ENCODE measurements at places on chromosomes 12 and 14. TPM values are rescaled to one million over a fixed set of nuclear protein-coding genes. Genes with fewer than 3 reads are reported as not detected.

GPR68 gene
- total RNA-seq: 1.8 TPM

DDN gene
- 0.29 TPM for total RNA-seq

PIWIL1 gene
- total RNA-seq: not detected

HOXC5 gene
- 0.80 TPM for total RNA-seq

NELL2 gene
- 0.46 TPM for total RNA-seq

PCNX1 gene
- total RNA-seq: 15.0 TPM

MSI1 gene
- total RNA-seq: 25.8 TPM

CLEC4E gene
- total RNA-seq: 6.7 TPM

PLEK2 gene
- total RNA-seq: 35.5 TPM

RIPK3 gene
- total RNA-seq: 6.4 TPM

KRT2 gene
- not detected for total RNA-seq

ASB2 gene
- 1.4 TPM for total RNA-seq

ADCY4 gene
- total RNA-seq: 8.0 TPM

CEBPE gene
- total RNA-seq: not detected

PRICKLE1 gene
- 22.2 TPM for total RNA-seq

GPR84 gene
- total RNA-seq: not detected

P2RX2 gene
- not detected for total RNA-seq

SMIM41 gene
- not detected for total RNA-seq

BMAL2 gene
- total RNA-seq: 39.9 TPM

TBX3 gene
- total RNA-seq: 2.0 TPM

IPO8 gene
- total RNA-seq: 12.5 TPM

IGF1 gene
- not detected for total RNA-seq

GPR65 gene
- not detected for total RNA-seq

COL2A1 gene
- total RNA-seq: 0.69 TPM

SUSD6 gene
- total RNA-seq: 7.5 TPM

KLHL33 gene
- 0.17 TPM for total RNA-seq

CSRP2 gene
- 67.1 TPM for total RNA-seq

ARMH4 gene
- total RNA-seq: 5.8 TPM

FGF23 gene
- total RNA-seq: not detected

OASL gene
- total RNA-seq: 0.29 TPM

MYF5 gene
- total RNA-seq: not detected

COCH gene
- 18.8 TPM for total RNA-seq

PPFIA2 gene
- total RNA-seq: 0.80 TPM

AKAP3 gene
- 0.06 TPM for total RNA-seq

SPIC gene
- total RNA-seq: not detected

C12orf50 gene
- total RNA-seq: not detected

GARIN6 gene
- not detected for total RNA-seq

LTBP2 gene
- 33.1 TPM for total RNA-seq

GPR132 gene
- total RNA-seq: 0.29 TPM

COX8C gene
- not detected for total RNA-seq

DIO3 gene
- total RNA-seq: not detected

BTBD6 gene
- 64.1 TPM for total RNA-seq

GLT8D2 gene
- 2.0 TPM for total RNA-seq

MIP gene
- not detected for total RNA-seq
